ENCODE measurements at places on chromosomes 5 and 9. TPM values are rescaled to one million over a fixed set of nuclear protein-coding genes. Genes with fewer than 3 reads are reported as not detected.

BARHL1 gene
- not detected for polyA plus RNA-seq

- DNase-seq, result no peak
Measured at GRCh38 chr5:84213861-84214260, 170.8 kb downstream of the EDIL3 start.

DNA sequence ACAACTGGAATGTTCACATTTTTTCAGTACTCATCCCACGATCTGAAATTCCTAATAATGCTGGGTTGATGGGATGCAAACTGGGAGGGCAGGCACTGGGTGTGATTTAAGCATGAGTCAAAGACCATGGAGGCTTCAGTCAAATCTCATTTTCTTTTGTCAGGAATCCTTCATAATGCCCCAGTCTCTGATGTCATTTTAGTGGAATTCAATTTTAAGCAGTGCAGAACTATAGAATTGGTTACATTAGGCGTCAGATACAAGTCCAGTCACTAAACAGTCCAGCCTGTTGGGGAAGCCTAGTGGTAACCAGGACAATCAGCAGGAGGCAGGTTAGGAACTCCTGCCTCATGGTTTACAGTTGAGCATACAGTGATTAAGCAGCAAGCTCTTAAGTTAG, 41.0 kb upstream of the TMEM215 start:
- no peak for DNase-seq

DNA sequence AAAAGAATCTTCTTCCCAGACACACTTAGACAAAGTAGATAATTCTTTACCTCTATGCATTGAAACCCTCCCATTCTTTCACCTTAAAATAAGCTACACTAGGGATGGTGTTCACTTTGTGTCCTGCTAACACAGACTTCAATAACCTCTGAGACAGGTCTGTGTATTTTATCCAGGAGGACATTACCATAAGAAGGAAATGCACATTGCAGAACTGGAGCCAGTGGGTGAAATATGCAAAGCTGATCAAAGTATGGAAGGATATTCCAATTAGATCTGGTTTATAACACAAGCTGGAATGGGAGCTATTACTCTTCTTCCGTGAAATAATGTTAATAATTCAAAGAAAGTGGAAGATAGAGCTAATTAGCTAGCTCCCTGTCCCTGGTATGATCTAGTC, 204.1 kb downstream of the BRINP1 start:
- no peak for DNase-seq

FAM169A gene
- polyA plus RNA-seq, result 17.5 TPM

GRCh38 chr5:73544429-73545402, 20.7 kb downstream of the ANKRA2 start:
- no peak for DNase-seq

- DNase-seq, result no peak
Measured at GRCh38 chr5:72195581-72195980, 88.3 kb downstream of the MAP1B start.

NKD2 gene
- polyA plus RNA-seq, result 29.6 TPM

ANKRD55 gene
- 1.4 TPM for polyA plus RNA-seq

CTXN3 gene
- polyA plus RNA-seq, result not detected

DNA sequence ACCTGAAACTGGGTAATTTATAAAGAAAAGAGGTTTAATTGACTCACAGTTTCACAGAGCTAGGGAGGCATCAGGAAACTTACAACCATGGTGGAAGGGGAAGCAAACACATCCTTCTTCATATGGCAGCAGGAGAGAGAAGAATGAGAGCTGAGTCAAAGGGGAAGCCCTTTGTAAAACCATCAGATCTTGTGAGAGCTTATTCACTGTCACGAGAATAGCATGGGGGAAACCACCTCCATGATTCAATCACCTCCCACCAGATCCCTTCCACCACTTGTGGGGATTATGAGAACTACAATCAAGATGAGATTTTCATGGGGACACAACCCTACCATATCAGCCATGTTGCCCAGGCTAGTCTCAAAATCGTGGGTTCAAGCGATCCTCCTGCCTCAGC, 143.4 kb downstream of the FGF18 start:
- no peak for DNase-seq

Measured in renal cortex interstitium (tissue), 15 donors.